ENCODE measurements at places on chromosomes 5 and 9. TPM values are rescaled to one million over a fixed set of nuclear protein-coding genes. Genes with fewer than 3 reads are reported as not detected.

Gene FBN2
- total RNA-seq: 0.98 TPM

Gene OR1L6
- total RNA-seq: not detected

Gene SHOC1
- total RNA-seq: 0.56 TPM

Gene CDX1
- 0.76 TPM for total RNA-seq

DNA sequence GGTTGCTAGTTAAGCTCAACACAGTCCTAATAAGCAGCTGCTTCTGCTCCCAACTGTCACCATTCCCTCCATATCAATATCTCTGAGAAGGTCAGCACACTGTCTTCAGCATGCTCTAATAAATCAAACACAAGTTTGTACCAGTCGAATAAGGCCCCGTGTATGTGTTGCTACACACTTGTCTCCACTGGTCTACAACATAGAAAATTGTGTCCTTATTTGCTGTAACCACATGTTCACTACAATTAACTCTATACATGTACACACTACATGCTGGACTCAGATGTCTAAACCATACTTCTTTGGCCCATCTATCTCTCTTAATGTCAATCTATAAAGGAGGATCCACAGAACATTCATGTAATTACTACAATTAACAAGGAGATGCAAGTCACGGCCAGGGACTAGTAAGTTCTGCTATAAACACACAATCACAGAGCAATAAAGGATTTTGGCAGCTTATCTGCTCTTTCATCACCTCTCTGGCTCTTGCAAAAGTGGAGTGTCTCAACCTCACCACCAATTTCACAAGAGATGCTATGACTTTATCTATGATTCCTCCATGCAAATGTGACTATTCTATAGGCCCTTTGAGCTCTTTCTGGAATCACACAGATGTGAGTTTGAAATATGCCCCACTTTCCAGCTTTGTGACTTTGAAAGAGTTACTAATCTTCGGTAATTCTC lies 143.9 kb downstream of the SEMA5A start:
- H3K4me3 ChIP-seq: no peak overlapping the region
- no peak for DNase-seq
- H3K27me3 ChIP-seq: no peaks in the 10 kb centered on the region
- H3K27ac ChIP-seq: no peak overlapping the region
- H3K36me3 ChIP-seq: no peaks in the 10 kb centered on the region

DNA sequence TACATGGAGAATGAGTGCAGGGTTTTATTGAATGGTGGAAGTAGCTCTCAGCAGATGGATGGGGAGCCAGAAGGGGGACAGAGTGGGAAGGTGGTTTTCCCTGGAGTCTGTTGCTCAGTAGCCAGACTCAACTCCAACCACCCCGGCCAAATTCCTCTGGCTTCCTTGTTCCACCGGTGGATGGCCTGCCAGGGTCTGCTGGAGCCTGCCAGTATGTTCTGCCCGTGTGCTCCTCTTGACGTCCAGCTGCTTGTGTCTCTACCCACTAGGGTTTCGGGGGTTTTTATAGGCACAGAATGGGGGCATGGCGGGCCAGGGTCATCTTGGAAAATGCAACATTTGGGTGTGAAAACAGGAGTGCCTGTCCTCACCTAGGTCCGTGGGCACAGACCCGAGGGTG lies 51.4 kb upstream of the KLF9 start:
- no peak overlapping the region for H3K4me3 ChIP-seq
- H3K36me3 ChIP-seq: no peaks in the 10 kb centered on the region
- DNase-seq: no peak
- no peaks in the 10 kb centered on the region for H3K27me3 ChIP-seq
- H3K4me1 ChIP-seq: peaks cover 22% of the 10 kb centered on the region
- no peak overlapping the region for H3K27ac ChIP-seq

- no peak overlapping the region for H3K4me3 ChIP-seq
- H3K4me1 ChIP-seq: peaks cover 7% of the 10 kb centered on the region
- no peak for DNase-seq
- no peak overlapping the region for H3K27ac ChIP-seq
Measured at GRCh38 chr5:79846198-79846521, 144.9 kb downstream of the MTX3 start.

GRCh38 chr5:54040804-54041203 lies 269.6 kb downstream of the ARL15 start:
- no peaks in the 10 kb centered on the region for H3K36me3 ChIP-seq
- no peak overlapping the region for H3K4me3 ChIP-seq
- no peaks in the 10 kb centered on the region for H3K4me1 ChIP-seq
- no peak for DNase-seq

DNA sequence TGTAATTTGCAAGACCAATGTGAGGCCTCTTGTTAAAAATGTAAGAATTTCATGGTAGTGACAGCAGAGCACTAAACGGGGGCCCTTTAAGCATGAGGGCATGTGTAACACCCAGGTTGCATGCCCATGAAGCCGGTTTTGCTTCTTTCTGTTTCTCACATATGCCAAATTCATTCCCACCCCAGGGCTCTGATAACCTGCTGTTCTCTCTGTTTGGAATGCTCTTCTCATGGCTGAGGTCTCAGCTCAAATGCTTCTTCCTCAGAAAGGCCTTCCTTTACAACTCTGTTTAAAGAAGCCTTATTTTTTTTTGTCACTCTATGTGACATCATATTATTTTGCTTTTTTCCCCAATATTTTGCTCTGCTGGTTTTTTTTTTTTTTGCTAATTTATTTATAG lies 369.0 kb downstream of the KIAA0825 start:
- no peaks in the 10 kb centered on the region for H3K4me1 ChIP-seq
- no peaks in the 10 kb centered on the region for H3K27me3 ChIP-seq
- no peak overlapping the region for H3K4me3 ChIP-seq
- no peaks in the 10 kb centered on the region for H3K36me3 ChIP-seq
- DNase-seq: no peak

GRCh38 chr9:124469011-124469832 lies 19.0 kb downstream of the ADGRD2 start:
- no peak overlapping the region for H3K4me3 ChIP-seq
- no peak overlapping the region for H3K27ac ChIP-seq
- peaks cover 12% of the 10 kb centered on the region for H3K27me3 ChIP-seq
- DNase-seq: no peak

DNA sequence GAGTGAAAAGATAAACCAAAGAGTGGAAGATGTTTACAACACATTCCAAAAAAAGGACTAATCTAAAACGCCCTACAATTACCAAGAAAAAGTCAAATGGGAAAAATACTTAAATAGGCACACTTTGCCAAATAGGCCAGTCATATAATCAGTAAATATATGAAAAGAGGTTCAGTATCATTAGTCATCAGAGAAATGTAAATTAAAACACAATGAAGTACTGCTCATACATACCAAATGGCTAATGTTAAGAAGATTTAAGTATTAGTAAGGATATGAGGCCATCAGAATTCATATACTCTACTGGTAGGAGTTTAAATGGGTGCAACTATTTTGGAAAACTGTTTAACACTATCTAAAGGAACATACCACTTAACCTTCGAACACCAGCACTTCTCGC lies 47.6 kb downstream of the ZDHHC21 start:
- H3K27me3 ChIP-seq: no peaks in the 10 kb centered on the region
- no peak overlapping the region for H3K4me3 ChIP-seq
- H3K36me3 ChIP-seq: no peaks in the 10 kb centered on the region
- no peak for DNase-seq
- no peaks in the 10 kb centered on the region for H3K4me1 ChIP-seq

Measured in suprapubic skin (tissue), 4 donors.